ENCODE measurements at places on chromosomes 7 and 10.
A peak's percentile ranks its signal among the peaks of the same experiment; 100 is the strongest.

DNA sequence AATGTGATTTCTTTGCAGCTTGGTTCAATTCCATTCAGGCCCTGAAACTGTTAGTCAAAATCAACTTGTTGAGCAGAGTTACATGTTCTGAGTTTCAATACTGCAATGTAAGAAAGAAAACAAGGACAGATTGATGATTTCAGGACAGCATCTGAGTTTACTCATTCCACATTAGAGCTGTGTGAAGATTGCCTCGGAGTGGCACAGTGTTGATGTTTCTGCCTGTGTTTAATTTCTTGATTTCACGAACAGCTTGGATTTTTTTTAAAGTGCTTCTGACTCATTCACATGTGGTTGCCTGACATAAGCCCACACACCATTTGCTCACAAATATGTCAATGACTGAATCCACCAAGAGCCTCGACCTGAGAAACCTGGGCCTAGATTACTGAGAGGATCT, 101.2 kb upstream of the PARD3 start:
- DNase-seq, result no peak

- no peak for DNase-seq
Measured at GRCh38 chr10:29387269-29387668, 98.4 kb downstream of the LYZL1 start.

DNA sequence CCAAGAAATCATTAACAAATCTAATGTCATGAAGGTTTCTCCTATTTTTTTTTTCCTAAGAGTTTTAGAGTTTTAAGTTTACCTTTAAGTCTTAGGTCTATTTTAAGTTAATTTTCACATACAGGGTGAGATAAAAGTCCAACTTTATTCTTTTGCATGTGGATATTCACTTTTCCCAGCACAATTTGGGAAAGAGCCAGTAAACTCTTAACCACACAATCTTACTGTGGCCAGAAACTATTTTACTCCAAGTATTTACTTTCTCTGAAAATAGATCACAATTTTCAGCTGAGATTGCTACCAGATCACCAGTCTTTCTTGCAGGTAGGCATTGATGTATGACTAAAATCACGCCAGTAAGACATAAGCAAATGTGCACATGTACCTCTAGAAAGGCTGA, 728.5 kb downstream of the TNS3 start:
- DNase-seq, result no peak

GRCh38 chr10:89837165-89838043, 136.0 kb downstream of the KIF20B start:
- no peak for DNase-seq

GRCh38 chr10:132844069-132844809, 58.3 kb upstream of the NKX6-2 start:
- DNase-seq, result no peak

GRCh38 chr10:119669975-119670640, 18.9 kb downstream of the BAG3 start:
- no peak for DNase-seq

DNA sequence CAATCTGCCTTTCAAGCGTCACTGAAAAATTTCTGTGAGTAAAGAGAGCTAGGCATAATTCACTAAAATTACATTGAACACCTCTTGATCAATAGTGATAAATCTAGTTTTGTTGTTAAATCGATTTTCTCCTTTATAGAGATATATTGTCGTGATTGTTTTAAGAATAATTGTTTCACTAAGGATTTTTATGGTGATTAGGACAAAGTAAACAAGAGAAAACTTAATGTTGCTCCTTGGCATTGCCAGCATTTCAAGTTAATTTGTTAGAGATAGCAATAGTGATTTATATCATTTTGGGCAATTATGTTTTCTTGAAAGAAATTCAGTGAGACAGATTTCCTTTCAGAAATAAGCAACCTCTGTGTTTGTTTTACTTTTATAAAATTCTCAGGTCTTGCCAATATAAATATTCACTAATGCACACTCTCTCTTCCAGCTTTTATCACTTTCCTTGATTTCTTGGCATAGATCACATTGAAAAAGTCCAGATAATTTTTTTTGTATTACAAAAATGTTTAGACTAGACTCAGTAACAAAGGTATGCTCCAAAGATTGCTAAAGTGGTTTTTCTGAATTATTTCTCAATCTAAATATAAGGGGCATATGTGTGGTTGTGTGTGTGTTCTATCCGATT, 538.7 kb downstream of the TFEC start:
- no peak for DNase-seq

DNA sequence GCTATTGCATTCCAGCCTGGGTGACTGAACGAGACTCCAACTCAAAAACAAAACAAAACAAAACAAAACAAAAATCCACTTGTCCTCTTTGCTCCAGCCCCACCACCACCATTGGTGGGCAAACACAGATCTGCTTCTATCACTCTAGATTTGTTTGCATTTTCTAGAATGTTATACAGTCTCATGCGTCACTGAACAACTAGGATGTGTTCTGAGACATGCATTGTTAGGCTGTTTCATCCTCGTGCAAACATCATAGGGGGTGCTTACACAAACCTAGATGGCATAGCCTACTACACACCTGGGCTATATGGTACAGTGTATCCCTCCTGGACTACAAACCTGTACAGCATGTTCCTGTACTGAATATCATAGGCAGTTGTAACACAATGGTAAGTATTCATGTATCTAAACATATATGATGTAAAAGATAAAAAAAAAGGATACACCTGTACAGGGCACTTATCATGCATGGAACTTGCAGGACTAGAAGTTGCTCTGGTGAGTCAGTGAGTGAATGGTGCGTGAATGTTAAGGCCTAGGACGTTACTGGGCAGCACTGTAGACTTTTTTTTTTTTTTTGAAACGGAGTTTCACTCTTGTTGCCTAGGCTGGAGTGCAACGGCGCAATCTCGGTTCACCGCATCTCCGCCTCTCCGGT, 45.3 kb downstream of the BTBD16 start:
- DNase-seq, result no peak

DNA sequence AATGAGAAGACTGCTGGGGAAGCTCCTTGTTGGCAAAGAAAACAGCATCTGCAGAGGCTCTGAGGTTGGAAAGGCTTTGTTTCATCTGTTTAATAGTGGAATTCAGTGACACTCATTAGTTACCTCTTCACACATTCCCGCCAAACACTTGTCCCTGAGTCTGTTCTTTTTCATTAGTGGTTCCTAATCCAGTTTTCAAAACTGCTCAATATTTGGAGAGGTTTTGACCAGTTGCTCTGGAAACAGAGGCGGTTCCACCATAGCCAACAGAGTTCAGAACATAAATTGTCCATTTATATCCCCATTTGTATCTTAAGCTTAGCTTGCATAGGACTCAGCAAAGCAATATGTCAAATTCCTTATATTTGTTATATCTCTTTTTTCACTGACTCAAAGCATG, 754.6 kb downstream of the AUTS2 start:
- no peak for DNase-seq

- DNase-seq, result no peak
Measured at GRCh38 chr10:29805134-29805723, 170.5 kb upstream of the SVIL start.

DNA sequence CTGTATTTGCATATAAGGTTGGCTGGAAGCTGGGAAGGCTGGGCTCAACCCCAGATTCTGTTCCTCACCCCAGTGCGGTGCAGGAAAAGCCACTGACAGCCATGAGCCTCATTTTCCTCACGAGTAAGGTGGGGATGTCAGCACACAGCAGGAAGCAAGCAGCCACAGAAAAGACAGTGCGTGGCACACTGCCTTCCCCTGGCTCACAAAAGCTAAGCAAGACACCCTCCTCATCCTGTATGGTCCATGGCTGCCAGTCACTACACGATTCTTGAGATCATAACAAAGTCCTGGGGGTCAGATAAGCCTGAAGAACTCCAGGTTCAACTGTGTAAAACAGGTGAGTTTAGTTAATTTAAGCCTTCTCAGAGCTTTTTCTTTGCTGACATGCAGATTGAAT, 28.9 kb upstream of the DDC start:
- peak; percentile 45 for DNase-seq

- no peak for DNase-seq
Measured at GRCh38 chr7:134651991-134652390, 5.3 kb downstream of the BPGM start.

- DNase-seq, result no peak
Measured at GRCh38 chr7:128941946-128942526, 4.3 kb downstream of the IRF5 start.

- DNase-seq, result peak; percentile 5
Measured at GRCh38 chr10:5014936-5015335, 11.3 kb upstream of the AKR1C2 start.

DNA sequence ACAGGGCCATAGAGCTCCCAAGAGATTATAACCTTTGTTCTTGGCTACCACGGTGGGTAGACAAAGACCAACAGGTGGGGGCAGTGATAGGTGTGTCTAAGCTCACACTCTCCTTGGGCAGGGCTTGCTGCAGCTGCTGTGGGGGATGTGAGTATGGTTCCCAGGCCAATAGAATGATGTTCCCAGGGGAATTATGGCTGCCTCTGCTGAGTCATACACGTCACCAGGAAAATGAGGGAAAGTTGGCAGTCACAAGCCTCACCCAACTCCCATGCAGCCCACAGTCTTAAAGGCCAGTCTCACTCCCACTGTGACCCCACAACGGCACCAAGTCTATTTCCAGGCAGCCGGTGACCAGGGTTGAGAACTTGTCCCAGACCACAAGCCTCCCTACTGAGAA, 453.4 kb upstream of the PODXL start:
- DNase-seq, result no peak

GRCh38 chr10:114485696-114486400, 81.5 kb upstream of the AFAP1L2 start:
- no peak for DNase-seq

DNA sequence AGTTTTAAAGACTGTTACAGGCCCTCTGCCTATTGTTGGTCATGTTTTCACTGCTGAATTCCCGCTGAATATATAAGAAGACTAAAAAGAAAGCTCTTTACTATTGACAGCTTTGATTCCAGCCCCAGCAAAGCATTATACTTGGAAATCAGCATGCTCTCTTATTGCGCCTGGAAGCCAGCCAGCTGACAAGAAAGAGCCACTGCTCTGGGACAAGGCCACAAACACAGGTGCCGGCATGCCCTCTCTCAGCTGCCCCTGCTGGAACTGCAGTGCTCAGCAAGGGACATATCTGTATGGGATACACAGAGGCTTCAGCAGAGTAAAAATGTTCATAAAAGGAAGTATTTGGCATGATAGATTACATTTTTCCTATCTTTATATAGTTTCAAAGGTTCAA, 523.9 kb downstream of the ADRA2A start:
- no peak for DNase-seq

- DNase-seq, result no peak
Measured at GRCh38 chr10:132376394-132376851, 20.6 kb upstream of the PWWP2B start.

DNA sequence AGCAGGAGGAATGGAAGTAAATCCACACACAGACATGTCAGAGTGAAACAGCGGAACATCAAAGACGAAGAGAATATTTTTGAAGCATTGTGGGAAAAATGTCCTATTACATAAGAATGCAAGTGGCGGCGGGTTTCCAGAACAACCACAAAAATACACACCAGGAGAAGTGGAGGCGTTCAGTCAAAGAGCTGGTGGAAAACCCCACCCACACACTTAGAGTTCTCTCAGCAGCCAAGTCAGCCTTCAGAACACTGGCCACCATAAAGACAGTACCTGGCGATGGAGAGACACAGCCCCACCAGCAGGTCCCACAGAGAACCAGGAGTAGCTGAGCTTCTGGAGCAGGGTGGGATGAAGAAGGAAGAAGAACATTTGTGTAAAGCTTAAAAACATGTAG, 23.7 kb downstream of the NKX6-2 start:
- no peak for DNase-seq

DNA sequence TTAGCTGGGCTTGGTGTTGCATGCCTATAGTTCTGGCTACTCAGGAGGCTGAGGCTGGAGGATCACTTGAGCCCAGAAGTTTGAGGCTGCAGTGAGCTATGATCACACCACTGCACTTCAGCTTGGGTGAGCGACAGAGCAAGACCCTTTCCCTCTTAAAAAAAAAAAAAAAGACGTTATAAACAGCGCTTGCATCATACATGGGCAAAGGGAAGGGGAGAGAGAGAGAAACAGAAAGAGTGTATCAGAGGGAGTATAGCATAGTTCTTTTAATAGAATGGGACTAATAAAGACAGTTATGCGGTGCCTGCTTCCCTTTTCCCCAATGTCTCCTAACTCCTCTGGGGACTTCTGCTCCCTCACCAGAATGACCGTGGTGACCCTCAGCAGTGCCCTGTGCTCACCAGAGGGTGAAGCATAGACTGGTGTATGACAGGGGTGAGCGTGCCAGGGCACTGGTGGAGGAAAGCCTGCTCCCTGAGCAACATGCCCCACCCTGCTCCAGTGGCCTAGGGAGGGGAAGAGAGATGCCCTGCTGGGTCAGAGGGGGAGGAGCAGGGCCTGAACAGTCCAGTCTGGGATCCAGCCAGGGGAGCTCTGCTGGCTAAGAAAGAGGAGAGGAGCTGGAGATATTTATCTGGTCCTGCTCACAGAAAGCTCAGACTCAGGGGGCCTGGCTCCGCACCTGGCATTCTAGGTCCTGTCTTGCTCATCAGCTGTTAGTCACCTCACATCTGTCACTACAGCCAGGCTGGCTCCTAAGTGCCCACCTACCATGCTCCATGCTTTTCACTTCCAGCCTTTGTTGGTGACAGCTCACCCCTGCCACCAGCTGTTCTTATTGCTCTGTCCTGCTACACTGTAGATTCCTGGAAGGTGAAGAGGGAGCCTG, 2.2 kb downstream of the PDZD7 start:
- no peak for DNase-seq

GRCh38 chr7:39509912-39510311, 56.3 kb upstream of the YAE1 start:
- peak; percentile 76 for DNase-seq

GRCh38 chr7:147304376-147304775, 1187.8 kb downstream of the CNTNAP2 start:
- DNase-seq, result no peak

DNA sequence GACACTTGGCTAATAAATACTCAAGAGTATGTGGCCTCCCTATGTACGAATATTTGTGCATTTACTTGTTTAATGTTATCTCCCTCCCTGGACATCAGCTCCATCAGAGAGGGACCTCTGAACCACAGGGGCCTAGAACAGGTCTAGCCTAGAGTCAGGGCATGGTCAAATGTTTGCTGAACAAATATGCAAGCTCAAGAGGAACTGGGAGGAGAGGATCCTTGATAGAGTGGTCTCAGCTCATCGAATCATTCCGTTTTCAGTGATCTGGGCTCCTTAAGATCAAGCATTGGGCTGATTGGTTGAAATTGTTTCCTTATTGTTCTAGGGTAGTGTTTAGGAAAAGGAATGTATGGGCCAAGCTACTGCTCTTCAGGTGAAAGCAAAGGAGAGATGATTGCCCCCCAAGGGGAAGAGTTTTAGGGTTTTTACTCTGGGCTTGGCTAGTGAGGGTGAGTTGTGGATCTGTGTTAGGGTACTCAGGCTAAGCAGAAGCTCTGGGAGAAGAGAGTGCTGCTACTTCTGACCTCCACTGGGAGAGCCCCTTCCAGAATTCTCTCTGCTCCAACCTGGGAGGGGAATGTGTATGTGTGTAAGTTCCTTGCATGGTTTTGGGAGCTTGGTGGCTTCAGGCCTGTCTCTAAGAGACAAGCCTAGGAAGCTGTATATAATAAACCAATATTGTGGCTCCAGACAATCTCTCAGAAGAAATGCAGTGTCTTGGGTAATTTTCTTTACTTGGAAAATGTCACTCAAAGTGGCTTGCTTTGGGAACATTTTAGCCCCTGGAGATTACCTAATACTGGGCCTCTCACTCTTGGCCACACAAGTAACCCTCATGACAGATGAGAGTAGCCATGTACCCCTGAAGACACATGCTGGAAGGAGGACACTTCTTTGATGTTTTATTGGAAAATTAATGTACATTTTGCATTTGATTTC, 110.0 kb downstream of the EMX2 start:
- no peak for DNase-seq
